ENCODE measurements at places on chromosomes 6 and 20.

- no peak for DNase-seq
Measured at GRCh38 chr20:64232794-64233193, 22.8 kb upstream of the PCMTD2 start.

GRCh38 chr6:162154001-162154400 lies 573.6 kb downstream of the PRKN start:
- DNase-seq, result no peak

GRCh38 chr6:166046226-166046625 lies 121.4 kb downstream of the TBXT start:
- DNase-seq, result no peak

- no peak for DNase-seq
Measured at GRCh38 chr6:132461958-132462357, 51.0 kb downstream of the STX7 start.

DNA sequence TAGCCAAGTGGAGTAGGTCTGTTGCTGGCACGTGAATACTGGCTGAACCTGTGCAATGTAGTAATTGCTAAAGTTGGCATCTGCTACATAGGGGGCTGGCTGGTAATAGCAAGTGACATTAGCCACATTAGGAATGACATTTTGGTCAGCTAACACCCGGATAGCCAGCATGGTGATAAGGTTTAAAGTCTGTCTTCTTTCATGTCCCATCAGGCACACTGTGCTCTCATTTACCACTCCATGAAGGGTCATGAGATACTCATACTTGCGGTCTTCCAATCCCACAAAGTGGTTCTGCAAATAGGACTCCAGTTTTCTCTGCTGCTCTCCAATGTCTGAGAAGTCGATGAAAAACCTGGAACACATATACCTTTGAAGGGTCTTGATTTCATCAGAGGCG lies 2.8 kb downstream of the TENT5A start:
- no peak for DNase-seq

Data from activated CD4-positive, alpha-beta T cell treated with anti-CD3 and anti-CD28 coated beads, Interleukin-2, Interleukin-6, amounts not matched to agents 100 ng/mL and 50 ng/mL, durations not matched to agents 16 hours and 8 hours (primary cell).